Myocyte (in vitro differentiated cells): ENCODE measurements at places on chromosomes 16 and 17. TPM values are rescaled to one million over a fixed set of nuclear protein-coding genes. Genes with fewer than 3 reads are reported as not detected.

DNA sequence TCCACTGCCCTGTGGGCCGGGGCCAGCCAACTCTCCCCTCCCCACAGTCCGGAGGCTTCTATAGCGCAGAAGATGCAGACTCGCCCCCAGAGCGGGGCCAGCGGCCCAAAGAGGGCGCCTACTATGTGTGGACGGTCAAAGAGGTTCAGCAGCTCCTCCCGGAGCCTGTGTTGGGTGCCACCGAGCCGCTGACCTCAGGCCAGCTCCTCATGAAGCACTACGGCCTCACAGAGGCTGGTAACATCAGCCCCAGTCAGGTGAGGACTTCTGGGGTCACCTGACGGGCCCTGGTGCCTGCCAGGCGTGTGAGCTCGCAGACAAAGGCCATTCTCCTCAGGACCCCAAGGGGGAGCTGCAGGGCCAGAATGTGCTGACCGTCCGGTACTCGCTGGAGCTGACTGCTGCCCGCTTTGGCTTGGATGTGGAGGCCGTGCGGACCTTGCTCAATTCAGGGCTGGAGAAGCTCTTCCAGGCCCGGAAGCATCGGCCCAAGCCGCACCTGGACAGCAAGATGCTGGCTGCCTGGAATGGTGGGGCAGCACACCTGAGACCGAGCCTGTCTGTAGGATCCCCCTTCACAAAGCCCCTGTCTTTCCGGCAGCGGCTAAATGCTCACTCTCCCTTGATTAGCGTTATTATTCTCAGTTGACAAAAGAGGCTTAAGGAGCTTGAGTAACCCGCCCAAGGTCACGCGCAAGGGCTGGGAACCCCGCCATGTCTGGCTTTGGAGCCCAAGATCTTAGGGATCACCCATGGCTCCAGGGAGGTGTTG is 3.9 kb downstream of the SPATA20 start:
- DNase-seq: peak; percentile 67

DNA sequence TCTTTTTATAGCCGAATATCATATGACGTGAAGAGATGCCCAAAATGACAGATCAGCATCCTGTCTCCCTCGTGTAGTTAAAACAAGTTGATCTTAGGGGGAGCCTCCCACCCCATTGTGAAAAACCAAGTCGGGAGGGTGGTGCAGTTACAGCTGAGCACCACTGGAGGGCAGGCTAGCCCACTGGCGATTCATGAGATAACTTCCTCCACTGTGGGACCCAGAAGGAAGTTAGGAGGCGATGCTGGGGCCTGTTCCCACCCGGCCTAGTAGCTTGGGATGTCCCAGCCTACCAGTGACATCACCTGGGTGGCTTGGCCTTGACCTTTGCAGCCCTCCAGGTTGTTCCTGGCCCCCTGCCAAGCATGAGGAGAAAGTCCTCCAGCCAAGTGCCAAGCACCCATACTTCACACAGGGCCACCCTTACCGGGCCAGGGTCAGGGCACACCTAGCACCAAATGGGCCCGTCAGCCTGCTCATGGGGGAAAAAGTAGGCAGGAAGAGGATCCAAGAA is 8.1 kb upstream of the CPNE2 start:
- peak; percentile 75 for DNase-seq

DNA sequence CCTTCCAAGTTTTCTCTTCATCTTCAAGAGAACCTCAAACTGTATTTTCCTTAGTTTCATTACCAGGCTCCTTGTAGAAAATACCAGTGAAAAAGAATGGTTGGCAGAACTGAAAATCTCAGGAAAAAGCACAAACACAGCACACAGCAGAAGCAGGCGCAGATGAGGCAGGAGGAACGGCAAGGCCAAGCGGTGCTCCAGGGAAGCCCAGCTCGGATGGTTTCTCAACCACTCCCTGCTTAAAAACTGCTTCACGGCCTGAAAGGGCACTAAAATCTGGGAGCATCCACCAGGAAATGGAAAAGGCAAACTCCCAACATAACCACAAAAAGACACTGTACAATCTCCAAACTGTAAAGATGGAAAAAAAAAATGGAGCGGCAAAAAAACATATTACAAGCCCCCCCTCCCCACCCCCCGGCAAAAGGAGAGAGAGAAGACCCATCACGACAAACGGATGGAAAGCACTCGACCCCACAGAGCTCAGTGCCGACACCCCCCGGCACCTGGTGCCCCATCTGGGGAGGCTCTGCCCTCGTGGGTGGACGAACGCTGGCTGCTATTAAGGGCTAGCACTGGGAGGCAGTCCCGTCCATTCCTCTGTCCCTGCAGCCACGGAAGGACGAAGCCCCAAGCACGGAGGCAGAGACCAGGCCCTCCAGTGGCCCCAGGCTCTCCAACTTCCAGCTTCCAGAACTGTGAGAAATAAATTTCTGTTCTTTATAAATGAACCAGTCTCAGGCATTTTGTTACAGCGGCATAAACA is 127.5 kb downstream of the ZNF778 start:
- no peak for DNase-seq

DNA sequence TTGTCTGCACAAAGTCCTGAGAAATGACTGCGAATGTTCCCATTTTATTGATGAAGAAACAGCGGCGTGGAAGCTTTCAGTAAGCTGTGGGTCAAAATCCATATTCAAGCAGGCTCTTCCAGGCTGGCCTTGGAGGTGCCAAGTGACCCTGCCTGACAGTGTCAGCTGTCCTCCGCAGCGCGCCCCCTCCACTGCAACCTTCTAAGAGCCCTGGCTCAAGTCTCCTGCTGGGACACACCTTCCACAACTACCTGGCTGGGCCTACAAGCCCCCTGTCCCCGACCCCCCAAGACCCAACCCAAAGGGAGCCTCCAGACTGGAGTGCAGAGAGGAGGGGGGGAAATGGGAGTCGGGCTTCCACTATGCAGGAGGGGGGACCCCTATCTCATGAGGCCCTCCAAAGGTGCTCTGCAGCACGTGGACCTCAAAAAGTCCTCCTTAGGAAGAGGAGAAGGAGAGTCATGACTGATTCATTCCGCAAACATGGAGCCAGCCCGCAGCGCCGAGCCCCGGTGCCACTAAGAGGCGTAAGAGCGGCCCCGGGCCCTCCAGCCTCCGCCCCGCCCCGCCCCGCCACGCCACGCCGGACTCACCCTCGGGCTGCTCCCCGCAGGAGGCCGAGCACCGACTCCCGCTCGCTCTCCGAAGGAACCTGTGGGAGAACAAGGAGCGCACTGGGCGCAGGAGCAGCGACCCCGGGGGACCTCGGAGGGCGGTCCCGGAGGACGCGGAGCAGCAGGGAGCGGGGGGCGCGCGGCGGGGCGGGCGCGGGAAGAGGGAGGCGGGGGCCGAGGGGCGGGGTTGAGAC is 574 bp downstream of the MPP3 start:
- peak; percentile 72 for DNase-seq

The CPHXL gene
- total RNA-seq: 0.47 TPM in 1 of 2 replicates, not detected in the other

DNA sequence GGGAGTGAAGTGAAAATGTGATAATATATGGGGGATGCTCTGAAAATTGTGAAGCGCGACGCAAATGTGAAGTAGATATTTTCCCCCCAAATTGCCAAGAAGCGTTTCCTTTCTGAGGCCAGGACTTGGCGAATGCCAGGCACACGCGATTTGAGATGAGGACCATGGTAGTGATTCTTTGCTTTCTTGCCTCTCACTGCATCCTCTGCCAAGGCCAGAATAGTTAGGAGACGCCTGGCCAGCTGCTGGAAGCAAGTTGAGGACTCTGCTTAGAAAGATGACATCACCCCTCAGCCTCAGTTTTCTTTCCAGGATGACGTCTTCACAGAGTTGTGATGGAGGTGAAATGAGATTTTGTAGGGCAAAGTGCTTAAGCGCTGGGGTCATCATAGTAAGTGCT is 25.9 kb downstream of the PIPOX start:
- DNase-seq: peak; percentile 56

The NPTX1 gene
- 0.21 and 0.24 TPM in 2 replicates for total RNA-seq

DNA sequence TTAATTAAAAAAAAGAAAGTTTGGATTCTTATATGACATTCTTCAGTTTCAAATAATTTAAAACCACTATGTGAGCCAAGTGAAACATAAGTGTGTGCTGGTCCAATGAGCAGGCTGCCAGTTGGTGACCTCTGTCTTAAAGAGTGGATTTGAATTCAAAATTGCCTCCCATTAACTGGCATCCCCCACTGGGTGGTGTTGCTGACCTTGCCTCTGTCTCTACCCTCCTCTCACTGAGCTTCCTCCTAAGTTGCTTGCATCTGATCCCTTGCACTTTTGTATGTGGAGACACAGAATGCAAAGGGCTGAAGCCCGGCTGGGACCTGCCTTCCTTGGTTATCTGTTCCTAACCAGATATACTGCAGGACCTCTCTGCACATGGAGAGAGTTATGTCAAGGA is 160.6 kb downstream of the CYLD start:
- no peak for DNase-seq

The FUS gene
- total RNA-seq: 14.6 and 18.3 TPM in 2 replicates

DNA sequence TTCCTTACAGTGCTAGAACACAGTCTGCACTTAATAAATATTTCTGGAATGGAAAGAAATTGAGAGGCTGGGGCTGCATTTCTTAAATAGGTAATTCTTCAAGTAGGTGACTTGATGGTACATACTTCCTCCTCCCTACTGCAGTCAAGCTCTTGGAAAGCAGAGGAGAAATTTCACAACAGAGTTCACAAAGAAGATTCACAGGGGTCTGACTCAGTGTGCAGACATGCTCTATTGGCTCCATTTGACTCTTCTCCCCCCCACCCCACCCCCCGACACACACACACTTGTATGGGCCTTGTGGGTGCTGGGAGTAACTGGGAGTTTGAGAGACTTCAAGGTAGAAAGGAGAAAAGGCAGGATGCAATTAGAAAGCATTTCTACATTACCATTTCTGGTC is 6.2 kb upstream of the MYOCD start:
- DNase-seq: no peak

DNA sequence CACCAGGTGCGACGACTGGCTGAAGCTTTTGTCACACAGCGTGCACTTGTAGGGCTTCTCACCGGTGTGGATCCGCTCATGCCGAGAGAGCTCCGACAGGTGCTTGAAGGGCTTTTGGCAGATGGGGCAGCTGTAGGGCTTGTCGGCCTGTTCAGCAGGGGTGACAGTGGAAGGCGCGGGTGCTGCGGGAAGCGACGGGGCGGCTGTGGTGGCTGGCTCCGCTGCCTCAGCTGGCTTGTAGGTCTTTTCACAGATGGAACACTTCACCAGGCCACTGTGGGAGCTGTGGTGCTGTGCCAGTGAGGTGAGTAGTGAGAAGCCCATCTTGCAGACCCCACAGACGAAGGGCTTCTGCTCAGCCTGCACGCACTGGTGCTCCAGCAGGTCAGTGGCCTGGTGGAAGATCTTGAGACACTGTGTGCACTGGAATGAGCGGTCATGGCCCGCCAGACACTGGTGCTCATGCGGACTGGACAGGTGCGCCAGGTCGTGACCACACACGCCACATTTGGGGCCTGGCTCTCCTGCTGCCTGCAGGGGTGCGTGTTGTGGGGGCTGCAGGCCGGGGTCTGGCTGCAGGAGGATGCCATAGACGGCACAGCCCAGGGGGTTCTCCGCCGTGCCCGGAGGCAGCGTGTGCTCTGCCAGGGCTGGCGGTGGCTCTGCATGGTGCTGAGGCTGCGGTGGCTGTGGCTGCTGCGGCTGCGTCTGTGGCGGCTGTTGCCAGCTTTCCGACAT is 2.8 kb downstream of the ZNF319 start:
- DNase-seq: no peak

The KRT31 gene
- total RNA-seq: 0.52 and 0.86 TPM in 2 replicates

DNA sequence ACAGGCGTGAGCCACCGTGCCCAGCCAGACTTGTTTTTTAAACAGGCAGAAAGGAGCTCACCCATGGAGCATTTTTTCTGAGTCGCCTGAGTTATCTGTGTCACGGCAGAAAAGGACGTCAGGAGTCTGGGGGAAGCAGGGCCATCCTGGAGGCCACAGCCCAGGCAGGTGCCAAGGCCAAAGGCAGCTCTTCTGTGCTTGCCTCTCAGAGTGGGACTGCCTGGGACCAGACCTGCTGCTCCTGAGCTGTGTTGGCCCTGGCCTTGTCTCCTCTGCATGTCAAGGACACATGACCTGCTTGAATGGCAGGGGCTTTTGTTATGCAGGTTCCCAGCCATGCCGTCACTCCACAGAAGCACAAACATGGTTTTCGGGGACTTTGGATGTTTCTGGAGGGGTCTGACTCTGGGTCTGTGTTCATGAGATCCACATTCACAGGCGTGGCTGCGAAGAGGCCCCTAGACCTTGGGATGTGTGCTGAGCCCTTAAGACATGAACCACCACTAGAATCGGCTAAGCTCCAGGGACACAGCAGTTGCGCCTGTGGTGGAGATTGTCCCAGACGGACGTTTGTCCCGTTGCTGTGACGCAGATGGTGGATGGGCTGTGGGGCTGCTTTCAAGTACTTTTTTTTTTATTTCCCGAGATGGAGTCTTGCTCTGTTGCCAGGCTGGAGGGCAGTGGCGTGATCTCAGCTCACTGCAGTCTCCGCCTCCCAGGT is 33.8 kb downstream of the FOXK2 start:
- DNase-seq: no peak

DNA sequence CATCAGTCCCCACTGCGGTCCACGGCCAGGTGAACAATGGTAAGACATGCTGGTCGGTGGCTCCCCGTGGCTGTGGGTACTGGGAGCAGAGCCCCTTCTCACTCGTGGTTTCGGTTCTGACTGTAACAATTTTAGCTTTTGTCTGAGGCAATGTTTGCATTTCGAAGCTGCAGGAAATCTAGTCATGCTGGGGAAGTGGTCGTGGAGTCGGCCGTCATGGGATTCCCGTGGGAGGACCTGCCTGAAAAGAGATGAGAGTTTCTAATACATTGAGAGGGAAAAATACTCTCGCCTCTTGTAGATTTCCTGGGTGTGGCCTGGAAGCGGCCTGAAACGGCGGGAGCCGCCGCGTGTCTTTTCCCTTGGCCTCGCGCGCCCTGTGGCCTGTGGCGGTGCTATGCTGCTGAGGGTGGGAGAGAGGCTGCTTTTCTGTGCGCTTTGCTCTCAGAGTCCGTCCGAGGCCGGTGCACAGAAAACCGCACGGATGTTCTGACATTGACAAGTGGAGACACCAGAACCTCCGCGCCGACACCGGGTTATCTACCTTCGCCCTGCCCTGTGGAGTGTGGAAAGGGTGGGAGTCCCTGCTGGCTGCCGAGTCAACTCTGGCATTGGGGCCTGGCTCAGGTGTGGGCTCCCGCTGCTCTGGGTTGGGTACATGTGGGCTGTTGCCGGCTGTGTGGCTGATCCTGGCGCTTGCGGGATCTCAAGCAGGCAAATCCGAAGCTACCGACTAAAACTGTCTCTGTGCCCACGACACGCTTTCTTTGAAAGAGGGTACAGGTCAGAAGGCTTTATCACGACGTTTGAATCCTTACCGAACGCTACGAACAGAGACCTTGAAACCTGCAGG is 60.8 kb downstream of the WDR45B start:
- no peak for DNase-seq

The CCL13 gene
- total RNA-seq: not detected in 2 replicates

- DNase-seq: no peak
Measured at GRCh38 chr17:34581446-34582184, 2.2 kb downstream of the TMEM132E start.

The ALOX12 gene
- total RNA-seq: not detected in 2 replicates
